H1 (cell line): ENCODE measurements at places on chromosomes 1 and 21.

- no peaks in the 10 kb centered on the region for H3K27me3 ChIP-seq
- DNase-seq: peak; percentile 56
- no peak overlapping the region for H3K4me3 ChIP-seq
- H3K36me3 ChIP-seq: no peaks in the 10 kb centered on the region
- H3K4me1 ChIP-seq: no peaks in the 10 kb centered on the region
Measured at GRCh38 chr1:154741741-154742495, 128.2 kb downstream of the KCNN3 start.

DNA sequence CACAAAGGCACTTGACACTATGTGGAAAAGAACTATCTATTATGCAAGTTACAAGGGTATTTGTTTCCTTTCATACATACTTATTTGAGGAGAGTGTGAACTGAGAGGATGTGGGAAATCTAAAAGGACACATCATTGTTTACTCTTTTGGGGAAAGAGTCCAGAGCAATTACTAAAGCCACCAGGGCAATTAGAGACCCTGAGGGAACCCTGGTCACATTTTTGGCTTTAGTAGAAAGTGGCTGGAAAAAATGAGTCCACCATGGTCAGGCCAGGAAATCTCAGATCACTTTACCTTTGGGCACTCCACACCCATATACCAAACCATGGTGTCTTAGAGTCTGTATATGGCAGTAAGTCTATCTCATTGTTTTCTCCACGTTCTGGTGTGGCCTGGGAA, 243.3 kb downstream of the HLX start:
- no peaks in the 10 kb centered on the region for H3K36me3 ChIP-seq
- H3K27ac ChIP-seq: no peak overlapping the region
- no peak for DNase-seq
- H3K4me1 ChIP-seq: no peaks in the 10 kb centered on the region

DNA sequence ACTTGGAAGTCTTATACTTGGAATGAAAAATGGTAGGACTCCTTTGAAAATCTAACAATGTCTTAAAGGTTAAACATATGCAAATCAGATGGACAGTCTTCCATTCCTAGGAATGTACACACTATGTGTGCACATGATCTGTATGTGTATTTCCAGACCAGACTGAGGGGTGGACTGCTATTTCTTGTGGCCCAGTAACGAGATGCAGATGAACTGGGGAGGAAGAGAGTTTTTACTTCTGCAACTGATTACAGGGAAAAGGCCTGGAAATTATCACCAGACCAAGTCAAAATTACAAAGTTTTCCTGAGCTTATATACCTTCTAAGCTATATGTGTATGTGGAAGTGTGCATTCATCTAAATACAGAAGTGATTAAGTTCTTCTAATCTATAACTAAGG, 17.7 kb downstream of the NBPF3 start:
- no peaks in the 10 kb centered on the region for H3K27me3 ChIP-seq
- no peak overlapping the region for H3K4me3 ChIP-seq
- no peaks in the 10 kb centered on the region for H3K4me1 ChIP-seq

- H3K27me3 ChIP-seq: no peaks in the 10 kb centered on the region
- H3K4me3 ChIP-seq: no peak overlapping the region
- DNase-seq: no peak
- H3K36me3 ChIP-seq: no peaks in the 10 kb centered on the region
- H3K4me1 ChIP-seq: no peaks in the 10 kb centered on the region
Measured at GRCh38 chr1:182984621-182985020, 31.7 kb upstream of the SHCBP1L start.

DNA sequence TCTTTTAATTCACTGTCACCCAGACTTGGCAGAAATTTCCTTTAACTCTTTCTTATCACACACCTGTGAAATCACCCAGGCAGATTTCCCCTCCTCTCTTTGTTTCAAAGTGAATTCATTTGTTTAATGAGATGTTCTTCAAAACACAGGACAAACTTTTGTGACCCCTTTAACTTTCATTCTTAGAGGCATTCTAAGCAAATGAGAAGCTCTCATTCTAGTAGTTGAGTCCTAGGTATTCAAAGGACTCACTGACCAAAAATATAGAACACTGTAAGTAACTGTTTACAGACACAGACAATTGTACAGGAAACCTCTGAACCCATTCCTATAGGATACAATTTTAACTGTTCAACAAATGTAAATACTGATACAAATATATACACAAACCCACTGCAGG, 16.9 kb downstream of the LRRC8C start:
- H3K27me3 ChIP-seq: no peaks in the 10 kb centered on the region
- no peak for DNase-seq
- H3K4me3 ChIP-seq: no peak overlapping the region

- no peak overlapping the region for H3K27ac ChIP-seq
- peaks cover 25% of the 10 kb centered on the region for H3K4me1 ChIP-seq
- H3K27me3 ChIP-seq: no peaks in the 10 kb centered on the region
- no peak for DNase-seq
- no peak overlapping the region for H3K4me3 ChIP-seq
Measured at GRCh38 chr1:27342778-27343638, 1.2 kb downstream of the SYTL1 start.

- H3K27me3 ChIP-seq: no peaks in the 10 kb centered on the region
- H3K27ac ChIP-seq: no peak overlapping the region
- no peak overlapping the region for H3K4me3 ChIP-seq
- H3K36me3 ChIP-seq: no peaks in the 10 kb centered on the region
Measured at GRCh38 chr1:20612221-20612746, 21.0 kb upstream of the PINK1 start.

DNA sequence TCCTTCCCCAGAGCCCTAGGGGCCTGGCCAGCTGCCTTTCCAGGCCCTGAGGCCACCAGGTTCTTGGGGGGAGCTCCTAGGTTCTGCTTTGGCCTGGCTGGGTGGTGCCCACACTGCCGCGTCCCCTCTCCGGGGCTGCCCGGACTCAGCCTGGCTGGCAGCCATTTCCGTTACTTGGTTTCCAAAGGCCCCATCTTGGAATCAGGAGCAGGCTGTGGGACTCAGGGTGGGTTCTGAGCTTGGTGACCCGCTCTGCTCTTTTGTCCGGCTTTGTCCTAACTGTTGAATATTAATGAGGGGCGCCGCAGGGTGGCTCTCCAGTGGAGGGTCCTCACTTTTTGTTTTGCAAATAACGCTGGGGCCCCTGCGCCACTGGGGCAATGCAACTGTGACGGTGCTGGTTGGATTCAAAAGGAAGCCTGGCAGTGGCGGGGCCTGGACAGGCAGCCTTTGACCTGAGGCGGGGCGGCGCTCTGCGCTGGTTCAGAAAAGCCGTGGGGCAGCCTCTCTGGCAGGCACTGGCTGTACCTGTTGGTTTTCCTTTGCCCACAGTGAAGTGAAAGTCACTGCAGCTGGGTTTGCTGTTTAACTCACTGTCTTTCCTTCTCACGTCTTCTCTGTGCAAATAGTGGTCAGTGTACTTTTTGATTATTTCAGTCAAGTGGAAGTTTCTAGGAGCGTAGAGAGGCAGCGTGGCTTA, 20.2 kb downstream of the SKI start:
- H3K36me3 ChIP-seq: no peaks in the 10 kb centered on the region
- H3K4me3 ChIP-seq: peak overlapping the region; percentile 38
- peak overlapping the region; percentile 93 for H3K27ac ChIP-seq
- peak; percentile 92 for DNase-seq
- H3K4me1 ChIP-seq: peaks cover 48% of the 10 kb centered on the region

GRCh38 chr1:226309398-226310244, 657 bp upstream of the LIN9 start:
- H3K36me3 ChIP-seq: no peaks in the 10 kb centered on the region
- H3K4me1 ChIP-seq: peaks cover 9% of the 10 kb centered on the region
- no peak for DNase-seq
- peak overlapping the region; percentile 100 for H3K4me3 ChIP-seq
- peak overlapping the region; percentile 99; the same call in 1 of the 2 replicates for H3K27ac ChIP-seq
